ENCODE measurements at places on chromosomes 11 and 22. TPM values are rescaled to one million over a fixed set of nuclear protein-coding genes. Genes with fewer than 3 reads are reported as not detected.

Gene SLC5A12
- not detected for total RNA-seq

- DNase-seq: no peak
These were observed 153.1 kb downstream of the UVRAG start for GRCh38 chr11:75968021-75968625.

DNA sequence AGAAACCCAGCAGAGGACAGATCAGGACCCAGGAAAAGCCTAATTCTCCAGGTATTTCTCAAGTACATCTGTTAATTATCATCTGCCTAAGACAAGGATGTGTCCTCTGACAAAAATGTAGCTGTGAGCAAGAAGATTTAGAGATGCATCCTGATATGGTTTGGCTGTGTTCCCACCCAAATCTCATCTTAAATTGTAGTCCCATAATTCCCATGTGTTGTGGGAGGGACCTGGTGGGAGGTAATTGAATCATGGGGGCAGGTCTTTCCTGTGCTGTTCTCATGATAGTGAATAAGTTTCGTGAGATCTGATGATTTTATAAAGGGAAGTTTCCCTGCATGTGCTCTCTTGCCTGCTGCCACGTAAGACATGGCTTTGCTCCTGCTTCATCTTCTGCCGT lies 381.8 kb downstream of the BUD13 start:
- no peak for DNase-seq

GRCh38 chr22:43477966-43478365 lies 66.2 kb downstream of the MPPED1 start:
- DNase-seq: no peak

DNA sequence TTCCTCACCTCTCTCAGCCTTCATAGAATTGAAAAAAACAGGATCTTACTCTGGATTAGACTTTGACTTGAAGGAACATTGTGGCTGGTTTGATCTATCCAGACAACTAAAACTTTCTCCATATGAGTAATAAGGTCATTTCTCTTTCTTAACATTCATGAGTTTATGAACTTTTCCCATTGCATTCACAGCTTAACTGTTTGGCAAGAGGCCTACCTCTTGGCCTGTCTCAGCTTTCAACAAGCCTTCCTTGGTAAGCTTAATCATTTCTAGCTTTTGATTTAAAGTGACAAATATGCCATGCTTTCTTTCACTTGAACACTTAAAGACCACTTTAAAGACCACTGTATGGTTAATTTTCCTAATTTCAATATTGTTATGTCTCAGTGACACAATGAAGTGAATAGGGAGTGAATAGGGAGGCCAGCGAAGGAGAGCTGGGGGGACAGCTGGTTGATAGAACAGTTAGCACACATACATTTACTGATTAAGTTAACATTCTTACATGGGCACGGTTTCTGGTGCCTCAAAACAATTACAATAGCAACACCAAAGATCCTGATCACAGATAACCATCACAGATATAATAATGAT lies 17.0 kb downstream of the IMMP1L start:
- no peak for DNase-seq

GRCh38 chr11:2558861-2559526 lies 114.2 kb downstream of the KCNQ1 start:
- peak; percentile 50 for DNase-seq

- DNase-seq: peak; percentile 1
These were observed 89.3 kb downstream of the RDX start for GRCh38 chr11:110207123-110207522.

DNA sequence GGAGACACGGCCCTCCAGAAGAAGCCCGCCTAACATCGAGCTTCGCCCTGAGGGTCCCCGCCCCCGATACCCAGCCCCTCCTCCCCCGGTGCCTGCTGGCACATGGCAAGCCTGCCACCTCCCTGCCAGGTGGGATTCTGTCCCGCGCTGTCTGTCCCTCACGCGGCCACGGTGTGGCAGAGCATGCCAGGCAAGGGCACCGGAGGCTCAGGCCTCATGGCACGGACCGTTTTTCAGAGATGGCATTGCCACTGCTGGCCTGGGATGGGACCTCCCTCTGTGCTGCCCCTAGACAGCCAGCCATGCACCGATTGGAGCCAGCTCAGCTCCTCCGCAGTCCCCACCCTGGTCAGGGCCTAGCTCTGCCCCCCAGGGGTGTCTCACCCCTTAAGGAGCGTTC lies 19.4 kb downstream of the MRPL23 start:
- DNase-seq: no peak

DNA sequence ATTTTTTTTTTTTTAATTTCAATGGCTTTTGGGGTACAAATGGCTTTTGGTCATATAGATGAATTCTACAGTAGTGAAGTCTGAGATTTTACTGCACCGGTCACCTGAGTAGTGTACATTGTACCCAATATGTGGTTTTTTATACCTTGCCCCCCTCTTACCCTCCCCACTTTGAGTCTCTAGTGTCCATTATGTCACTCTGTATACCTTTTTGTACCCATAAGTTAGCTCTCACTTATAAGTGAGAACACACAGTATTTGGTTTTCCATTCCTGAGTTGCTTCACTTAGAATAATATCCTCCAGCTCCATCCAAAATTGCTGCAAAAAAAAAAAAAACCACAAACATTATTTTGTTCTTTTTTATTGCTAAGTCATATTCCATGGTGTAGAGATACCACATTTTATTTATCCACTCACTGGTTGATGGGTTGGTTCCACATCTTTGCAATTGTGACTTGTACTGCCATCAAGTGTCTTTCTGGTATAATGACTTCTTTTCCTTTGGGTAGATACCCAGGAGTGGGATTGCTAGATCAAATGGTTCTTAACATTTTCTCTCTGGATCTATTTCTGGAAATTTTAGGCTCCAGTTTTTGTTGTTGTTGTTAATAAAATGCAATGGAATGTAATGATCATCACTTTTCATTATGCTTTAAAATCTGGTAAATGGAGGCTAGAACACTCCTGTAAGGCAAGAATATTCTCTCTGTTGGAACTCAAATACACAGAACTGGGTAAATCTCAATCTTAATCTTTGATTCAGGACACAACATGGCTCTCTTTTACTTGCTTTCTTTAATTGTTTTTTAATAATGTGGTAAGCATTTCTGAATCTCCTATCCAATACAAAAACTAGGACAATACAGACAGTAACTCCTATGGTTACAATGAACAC lies 10.3 kb downstream of the NEAT1 start:
- DNase-seq: no peak

DNA sequence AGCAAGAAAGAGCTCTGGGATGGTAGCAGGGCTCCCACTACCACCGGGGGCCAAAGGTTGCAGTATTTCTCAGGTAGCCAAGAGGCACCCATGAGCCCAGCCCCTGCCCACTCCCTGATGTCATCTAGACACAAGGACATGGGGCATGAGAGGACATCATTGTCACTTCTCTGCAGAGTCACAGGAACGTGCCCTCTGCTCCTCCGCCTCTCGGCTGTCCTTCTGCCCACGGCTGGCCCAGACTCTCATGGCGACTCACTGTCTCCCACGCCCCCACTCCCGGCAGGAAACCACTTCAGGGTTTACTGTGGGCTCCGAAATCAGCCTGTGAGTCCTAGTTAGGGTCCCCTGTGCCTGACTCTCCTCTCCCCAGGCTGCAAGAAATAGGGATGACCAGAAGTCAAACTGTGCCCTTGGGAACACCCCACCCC lies 1.8 kb upstream of the GAL start:
- no peak for DNase-seq

DNA sequence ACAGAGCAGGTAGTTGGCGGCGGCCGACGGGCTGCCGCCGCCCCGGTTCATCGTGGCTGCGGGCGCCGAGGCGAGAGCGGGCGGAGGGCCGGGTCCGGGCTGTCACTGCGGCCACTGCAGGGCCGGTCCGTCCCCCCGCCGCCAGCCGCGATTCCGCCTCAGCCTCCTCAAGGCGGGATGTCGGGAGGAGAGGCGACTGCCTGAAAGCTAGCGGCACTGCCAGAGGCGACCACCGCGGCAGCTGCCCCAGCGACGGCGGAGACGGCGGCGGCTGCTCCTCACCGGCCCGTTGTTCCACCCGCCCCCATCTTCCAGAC lies 234 bp downstream of the SESN3 start:
- no peak for DNase-seq

- no peak for DNase-seq
These were observed 41.6 kb downstream of the CD44 start for GRCh38 chr11:35180317-35181233.

GRCh38 chr11:5240458-5240857 lies 6.2 kb upstream of the HBD start:
- no peak for DNase-seq

Measured in activated naive CD4-positive, alpha-beta T cell treated with anti-CD3 and anti-CD28 coated beads, Interleukin-2, amount 50 U/mL, for 72 hours (primary cell).